ENCODE measurements at places on chromosomes 3 and 15. TPM values are rescaled to one million over a fixed set of nuclear protein-coding genes. Genes with fewer than 3 reads are reported as not detected.

The CHRNA7 gene
- 0.18 TPM for total RNA-seq

The FBXW12 gene
- 0.27 TPM for total RNA-seq

The IL5RA gene
- not detected for total RNA-seq

The ECE2 gene
- not detected for total RNA-seq

The CHSY1 gene
- 40.9 TPM for total RNA-seq

The GLDN gene
- 13.3 TPM for total RNA-seq

The PCLAF gene
- 6.6 TPM for total RNA-seq

All from fibroblast of the aortic adventitia (primary cell).